Adipocyte (in vitro differentiated cells): ENCODE measurements at places on chromosomes 7 and 10.

- DNase-seq: no peak
These were observed 8.2 kb upstream of the LRRC18 start for GRCh38 chr10:48947690-48948469.

DNA sequence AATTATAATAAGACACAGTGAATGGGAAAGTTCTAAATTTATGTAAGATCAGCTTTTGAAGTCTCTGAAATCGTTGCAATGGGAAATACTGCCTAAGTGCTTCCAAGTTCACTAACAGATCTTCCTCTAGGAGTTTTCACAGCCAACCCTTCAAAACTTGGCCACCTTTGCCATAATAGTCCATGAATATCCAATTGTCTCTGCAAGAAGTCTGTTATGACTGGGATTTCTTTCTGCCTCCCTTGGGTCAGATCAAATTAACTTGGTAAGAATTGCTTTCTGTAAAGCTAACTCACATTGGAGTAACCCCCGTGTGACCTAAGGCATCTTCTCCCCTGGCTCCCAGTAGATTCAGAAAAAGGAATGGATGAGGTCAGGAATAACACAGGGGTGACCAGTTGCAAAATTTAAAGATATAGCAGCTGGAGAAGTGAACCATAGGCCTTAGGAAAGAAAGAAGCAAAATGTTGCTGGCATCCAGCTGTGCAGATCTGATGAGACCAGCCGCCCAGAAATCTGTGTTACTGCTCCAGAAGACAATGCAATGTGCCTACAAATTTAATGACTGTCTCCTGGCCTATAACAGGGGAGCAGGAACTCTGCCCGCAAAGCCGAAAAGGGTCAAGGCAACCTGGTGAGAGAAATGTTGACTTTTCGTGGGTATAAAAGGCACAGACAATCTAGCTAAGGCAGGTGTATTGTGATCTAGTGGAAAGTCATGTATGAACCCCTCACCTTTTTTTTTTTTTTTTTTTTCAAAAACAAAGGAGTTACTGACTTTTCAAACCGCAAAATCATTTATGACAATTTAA is 7.5 kb upstream of the OPTN start:
- DNase-seq: no peak

DNA sequence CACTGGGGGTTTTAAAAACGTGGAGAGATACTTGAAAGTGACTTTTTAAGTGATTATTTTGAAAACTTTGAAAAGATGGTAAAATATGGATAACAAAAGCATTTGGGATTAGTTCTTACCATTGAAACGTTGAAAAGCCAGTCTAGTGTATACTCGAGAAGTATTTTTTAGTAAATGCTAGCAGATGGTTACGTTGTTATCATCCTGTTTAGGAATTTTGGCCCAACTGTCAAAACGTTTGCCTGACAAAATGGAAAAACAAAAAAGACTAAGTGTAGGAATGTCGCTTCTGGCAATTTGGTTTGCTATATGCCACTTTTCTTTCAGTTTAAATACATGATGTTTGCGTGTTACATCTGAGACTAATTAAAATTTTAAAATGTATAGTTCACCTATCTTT is 1.2 kb downstream of the RBM33 start:
- peak; percentile 43 for DNase-seq

- peak; percentile 20 for DNase-seq
These were observed 2.8 kb downstream of the BCAP29 start for GRCh38 chr7:107582875-107583274.

GRCh38 chr10:126186766-126187165 is 201.5 kb downstream of the ADAM12 start:
- DNase-seq: no peak

GRCh38 chr7:38248069-38248567 is 25.3 kb downstream of the TARP start:
- no peak for DNase-seq

GRCh38 chr7:157568770-157569584 is 232.2 kb downstream of the DNAJB6 start:
- peak; percentile 11 for DNase-seq

- no peak for DNase-seq
These were observed 122.7 kb downstream of the ARID5B start for GRCh38 chr10:62024026-62024701.

- peak; percentile 45 for DNase-seq
These were observed 881 bp downstream of the C10orf67 start for GRCh38 chr10:23343591-23344240.

DNA sequence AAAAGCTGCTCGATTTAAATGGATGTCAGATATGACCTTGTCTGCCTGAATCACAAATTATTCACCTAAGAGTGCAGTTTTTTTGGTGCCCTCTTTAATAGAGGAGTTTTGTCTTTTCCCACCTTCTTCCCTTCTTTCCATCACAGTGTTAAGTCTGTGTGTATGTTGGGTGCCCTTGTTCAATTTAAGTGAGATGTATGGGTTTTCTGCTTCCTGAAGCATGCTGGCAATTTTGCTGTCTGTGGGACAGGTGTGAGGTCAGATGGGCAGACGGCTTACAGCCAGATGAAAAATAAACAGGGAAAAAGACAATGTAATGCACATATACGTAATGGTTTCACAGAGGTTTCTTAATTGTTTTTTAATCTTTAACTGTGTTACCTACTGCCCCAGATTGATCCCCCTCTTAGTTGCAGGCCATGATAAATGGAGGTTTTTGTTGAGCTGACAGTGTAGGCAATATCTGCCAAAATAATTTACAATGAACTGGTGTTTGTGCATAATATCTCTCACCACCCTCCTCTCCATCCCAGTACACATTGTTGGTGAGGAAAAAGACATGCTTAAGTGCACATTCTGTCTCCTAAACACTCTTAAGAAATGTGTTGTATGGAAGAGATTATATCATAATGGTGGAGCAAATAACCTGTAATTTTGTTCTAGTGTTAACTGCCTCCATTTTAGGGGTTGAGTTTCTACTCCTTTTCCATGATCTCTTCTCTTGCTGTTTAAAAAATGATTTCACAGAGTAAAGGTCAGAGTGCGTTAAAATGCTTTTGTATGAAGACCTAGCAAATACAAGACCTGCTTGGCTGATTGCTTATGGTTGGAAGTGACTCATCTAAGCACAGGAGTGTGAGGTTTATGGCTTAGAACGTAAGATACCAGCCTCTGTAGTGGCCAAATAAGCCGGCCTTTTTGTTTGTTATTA is 123.9 kb downstream of the LRRC4 start:
- DNase-seq: no peak

- DNase-seq: no peak
These were observed 16.9 kb downstream of the KCNMA1 start for GRCh38 chr10:77620731-77621130.

GRCh38 chr10:44397476-44398225 is 12.8 kb upstream of the CXCL12 start:
- DNase-seq: peak; percentile 29

DNA sequence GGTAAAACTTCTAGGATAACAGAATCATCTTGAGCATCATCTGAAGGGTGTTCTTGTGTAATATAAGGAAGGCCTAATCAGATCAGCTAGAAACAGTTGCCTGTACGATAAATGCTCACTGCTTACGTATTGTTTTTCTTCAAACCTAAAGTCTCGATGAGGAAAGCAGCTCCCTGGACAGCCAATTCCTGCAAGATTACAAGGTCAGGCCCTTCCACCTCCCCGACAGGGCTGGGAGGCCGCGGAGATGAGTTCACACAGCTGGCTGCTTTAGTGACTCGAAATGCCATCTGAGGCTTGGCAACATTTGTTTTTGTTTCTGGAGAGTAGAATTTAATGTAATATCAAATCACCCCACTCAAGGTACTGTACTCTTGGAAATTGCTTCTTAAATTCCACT is 95.1 kb upstream of the PFKP start:
- no peak for DNase-seq
